ENCODE measurements at places on chromosomes 16 and 17.
A peak's percentile ranks its signal among the peaks of the same experiment; 100 is the strongest.

DNA sequence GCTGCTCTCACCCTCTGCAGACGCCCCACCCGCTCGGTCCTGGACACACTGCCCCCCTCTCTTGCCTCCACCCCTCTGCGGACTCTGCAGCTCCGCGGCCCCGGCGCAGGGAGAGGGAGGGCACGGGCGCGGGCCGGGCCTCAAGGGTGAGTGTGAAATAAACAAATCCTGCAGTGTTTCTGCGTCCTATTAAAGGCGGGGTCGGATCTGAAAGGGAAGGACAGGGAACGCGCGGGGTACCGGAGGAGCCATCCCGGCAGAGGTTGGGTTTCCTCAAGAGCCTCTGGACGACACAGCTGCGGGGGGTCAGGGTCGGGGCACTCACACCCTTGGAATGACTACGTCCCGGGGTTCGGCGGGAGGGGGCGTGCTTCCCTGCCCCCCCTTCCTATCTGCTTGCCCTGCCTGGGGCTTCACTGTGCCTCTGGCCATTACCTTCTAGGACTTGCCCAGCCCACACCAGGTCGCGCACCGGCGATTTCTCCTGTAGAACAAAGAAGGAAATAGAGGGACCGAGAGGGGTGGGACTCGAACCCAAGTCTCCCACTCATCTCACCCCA, 466 bp upstream of the HSF4 start:
- DNase-seq: no peak

DNA sequence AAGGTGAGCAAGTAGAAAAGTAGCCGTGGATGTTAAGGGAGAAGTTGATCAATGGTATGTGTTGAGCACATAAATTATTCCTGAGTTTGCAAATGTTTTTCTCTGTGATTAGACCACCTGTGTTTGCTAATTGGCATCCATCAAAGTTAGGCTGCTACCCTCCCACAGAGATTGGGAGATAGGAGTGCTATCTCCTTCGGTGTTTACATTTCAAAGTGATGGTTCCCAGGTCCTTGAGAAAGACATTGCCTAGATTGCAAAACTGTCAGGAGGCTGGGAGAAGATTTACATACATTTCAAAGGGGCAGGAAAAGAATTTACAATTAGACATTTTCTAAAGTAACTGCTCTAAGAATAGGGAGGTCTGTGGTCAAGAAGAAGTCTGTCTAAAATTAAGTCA, 54.3 kb upstream of the CNTNAP4 start:
- DNase-seq: no peak

GRCh38 chr17:60354223-60354622, 37.7 kb downstream of the USP32 start:
- no peak for DNase-seq

DNA sequence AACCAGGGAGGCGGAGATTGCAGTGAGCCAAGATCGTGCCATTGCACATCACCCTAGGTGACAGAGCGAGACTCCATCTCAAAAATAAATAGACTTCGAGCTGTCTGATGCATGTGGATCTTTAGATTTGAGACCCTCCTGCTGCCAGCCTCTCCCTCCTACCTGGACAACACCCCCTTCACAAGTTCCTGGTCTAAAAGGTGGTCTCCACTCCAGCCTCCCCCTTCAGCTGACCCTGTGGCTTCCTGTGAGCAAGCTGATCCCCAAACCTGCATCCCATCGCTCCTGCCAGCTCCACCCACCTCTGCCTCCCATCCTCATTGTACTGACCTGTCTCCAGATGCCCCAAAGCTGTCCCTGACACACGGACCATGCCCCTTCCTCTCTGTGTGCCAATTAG, 27.1 kb upstream of the FAAP100 start:
- no peak for DNase-seq

GRCh38 chr17:76872221-76872873, 4.1 kb downstream of the MGAT5B start:
- DNase-seq: no peak

- DNase-seq: no peak
These were observed 18.0 kb downstream of the CCR7 start for GRCh38 chr17:40547079-40547784.

DNA sequence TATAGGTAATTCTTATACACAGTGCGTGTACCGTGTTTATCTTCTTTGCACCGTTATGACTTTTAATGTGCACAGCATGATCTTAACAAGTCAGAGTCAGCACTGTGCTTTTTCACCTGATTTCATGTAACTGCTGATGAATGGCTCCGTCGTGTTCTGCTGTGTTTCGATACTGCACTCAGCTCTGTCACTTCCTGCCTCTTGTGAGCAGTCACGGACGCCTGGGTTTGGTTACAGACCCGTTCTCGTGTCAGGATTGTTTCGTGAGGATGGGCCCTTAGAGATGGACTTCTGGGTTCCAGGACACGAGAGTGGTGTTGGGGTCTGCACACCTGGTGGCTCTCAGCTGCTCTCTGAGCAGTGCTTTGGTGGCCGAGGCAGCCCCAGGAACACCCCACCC, 24.6 kb downstream of the TBCD start:
- DNase-seq: no peak

DNA sequence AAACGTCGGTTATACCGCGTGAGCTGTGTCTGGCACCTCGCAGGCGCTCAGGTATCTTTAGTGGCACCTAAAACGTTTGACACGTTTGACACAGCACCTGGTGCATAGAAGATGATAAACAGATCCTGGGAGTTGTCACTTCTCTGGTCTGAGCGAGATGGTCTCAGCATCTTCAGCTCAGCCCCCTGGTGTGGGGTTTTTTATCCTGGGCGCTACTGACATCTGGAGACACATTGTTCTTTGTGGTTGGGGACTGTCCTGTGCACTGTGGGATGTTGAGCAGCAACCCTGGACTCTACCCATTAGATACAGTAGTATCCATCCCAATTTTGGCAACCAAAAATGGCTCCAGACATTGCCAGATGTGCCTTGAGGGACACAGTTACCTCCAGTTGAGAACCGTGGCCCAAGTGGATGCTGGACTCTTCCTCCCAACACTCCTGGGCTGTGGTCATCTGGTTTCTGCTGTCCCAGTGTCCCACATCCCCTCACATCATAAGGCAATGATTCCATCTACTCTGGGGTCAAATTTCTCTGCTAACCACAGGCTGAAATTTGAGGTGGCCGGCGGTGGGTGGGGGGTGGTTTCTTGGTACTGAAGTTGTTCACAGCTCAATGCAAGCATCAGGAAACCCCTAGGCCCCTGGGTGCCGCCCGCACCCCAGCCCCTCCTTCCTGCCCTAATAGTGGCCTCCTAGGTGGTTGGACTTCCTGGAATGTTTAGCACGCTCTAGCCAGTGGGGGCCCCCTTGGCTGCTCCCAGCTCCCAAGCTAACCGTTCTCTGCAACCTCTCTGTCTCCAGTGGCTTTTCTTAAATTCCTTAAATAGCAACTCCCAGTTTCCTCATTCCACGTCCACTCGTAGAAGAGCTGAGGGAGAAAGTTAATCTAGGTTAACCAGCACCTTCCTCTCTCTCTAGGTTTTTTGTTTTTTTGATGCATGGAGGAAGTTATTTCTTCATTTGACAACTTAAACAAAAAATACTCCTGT, 124.8 kb downstream of the ABCC1 start:
- DNase-seq: no peak

- DNase-seq: no peak
These were observed 5.3 kb downstream of the KPNB1 start for GRCh38 chr17:47654991-47655390.

DNA sequence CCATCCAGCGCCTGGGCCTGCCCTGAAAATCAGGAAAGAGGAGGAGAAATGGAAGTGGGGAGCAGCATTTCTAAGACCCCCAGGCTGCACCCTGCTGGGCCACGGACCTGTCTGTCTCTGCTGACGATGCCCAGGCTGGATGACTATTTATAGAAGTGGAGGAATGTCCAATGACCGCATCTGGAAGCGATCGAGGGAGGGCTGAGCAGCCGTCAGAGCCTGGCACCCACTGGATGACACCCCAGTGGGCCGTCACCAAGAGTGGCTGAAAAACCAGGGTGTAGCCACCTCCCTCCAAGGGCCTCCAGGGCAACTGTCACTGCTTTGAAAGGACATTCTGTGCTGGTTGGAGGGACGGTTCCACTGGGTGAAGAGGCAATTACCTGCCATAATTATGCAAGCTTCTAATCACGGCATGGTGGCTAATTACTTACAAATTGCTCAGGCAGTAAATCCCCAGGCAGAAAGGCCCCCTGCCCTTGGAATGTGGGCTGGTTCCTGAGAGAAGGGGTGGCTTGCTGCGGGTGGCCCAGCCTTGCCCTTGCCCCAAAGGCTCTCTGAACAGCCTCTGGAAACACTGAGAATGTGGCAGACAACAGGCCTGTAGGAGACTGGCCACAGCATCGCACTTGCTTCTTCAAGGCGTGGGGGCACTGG, 332.1 kb downstream of the C16orf95 start:
- no peak for DNase-seq

DNA sequence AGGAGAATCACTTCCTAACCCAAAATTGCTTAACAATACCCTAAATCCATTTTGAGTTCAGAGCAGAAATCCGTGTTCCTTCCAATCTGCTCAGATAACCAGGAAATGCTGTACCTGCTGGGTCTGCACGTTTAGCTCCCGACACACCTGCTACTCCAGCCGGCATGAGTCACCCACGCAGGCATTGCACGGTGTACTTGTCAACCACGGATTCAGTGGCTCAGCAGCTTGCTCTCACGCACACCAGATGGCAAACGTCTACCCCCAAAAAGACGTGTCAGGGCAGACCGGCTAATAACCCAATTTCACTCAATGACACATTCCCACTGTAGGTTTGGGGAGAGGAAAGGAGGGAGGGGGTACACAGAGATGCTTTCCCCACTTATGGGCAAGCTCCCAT, 468.1 kb downstream of the SOX9 start:
- no peak for DNase-seq

DNA sequence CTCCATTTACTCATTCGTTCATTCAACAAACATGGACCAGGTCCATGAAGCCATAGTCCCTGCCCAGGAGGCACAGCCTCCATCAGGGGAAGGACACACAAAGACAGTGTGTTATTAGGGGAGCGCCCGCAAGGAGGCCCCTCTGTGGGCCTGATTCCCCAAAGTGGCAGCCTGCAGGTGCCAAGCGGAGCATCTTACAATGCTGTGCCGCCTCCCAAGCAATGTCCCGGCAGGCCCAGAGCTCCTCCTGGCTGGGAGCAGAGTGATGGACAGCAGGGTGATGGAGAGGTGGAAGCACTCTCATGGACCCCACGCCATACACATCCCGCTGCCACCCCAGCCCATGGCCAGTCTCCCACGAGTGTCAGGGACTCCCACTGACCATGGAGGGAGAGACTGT, 25.8 kb downstream of the TRPV1 start:
- DNase-seq: no peak

- no peak for DNase-seq
These were observed 23.1 kb downstream of the HSBP1 start for GRCh38 chr16:83830769-83831455.

GRCh38 chr16:79482011-79482410, 118.5 kb downstream of the MAF start:
- no peak for DNase-seq

DNA sequence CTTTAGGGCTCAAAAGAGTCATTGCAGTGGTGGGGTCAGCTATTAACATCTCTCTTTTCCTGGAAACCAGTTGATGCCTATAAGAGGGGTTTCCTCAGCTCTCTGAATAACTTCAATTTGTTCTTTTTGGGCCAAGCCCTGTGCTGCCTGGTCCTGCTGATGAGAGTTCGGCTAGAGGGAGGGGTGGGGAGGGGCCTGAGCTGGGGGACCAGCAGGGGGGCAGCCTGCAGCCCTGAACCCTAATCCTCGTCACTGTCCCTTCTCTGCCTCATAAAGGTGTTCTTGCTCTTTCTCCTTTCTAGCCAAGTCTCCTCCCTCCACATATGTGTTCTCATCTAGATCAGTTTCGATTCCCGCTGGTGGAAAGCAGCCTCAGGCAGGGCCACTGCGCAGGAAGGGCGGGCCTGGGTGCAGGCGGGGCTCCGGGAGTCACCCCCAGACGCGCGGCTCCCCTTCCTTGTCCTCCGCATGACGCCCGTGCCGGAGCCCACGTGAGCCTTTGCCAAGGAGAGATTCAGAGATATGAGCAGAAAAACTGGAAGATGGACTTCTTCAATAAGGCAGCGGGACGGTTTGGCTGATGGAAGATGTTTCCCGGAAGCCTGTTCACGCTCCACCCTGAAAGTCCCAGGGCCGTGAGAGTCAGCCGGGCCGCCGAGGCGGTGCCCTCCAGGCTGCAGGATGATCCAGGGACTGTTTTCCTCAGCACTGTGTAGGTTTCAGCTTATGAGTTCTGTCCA, 15.0 kb upstream of the RHOT1 start:
- DNase-seq: peak; percentile 76

DNA sequence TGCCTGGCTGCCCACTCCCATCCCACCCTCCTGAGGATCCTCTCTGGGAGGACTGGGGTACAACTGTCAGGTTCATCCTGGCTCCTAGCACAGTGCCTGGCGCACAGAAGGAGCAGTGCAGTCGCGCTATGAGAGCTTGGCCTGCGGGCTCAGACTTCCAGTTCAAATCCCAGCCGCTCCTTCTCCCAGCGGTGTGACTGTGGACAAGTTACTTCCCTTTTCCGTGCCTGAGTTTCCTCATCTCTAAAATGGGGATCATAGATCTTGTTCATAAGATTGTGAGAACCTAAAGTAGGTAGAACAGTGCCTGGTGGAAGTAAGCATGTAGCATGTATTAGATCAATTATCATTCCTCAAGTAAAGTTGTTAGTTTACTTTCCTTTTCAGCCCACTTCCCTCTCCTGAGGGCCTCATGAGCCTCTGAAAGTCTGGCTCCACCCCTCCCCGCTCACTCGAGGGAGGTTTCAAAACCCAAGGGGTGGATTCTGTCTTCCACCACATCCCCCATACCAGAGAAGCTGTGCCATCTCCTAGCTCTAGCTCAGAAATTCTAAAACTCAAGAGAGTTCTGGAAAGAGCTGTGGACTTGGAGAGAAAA, 19.9 kb upstream of the COL1A1 start:
- DNase-seq: no peak

DNA sequence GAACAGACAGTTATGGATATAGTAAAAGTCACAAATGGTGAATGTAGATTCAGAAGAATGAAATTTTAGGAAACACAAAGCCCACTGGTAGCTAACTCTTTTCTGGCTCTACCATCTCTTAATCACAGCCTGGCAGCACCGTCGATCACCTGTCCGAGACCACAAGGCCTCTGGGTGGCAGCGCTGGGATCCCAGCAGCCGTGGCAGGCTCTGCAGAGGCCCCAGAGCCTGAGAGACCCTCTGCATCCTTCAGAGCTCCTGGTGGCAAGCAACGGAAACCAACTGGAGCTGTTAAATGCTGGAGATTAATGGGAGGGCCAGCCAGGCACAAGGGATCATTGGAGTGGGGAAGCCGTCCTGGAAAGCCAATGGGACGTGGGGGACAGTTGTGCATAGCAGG, 26.3 kb downstream of the LAT start:
- DNase-seq: no peak
